ENCODE measurements at places on chromosomes 3 and 15.

DNA sequence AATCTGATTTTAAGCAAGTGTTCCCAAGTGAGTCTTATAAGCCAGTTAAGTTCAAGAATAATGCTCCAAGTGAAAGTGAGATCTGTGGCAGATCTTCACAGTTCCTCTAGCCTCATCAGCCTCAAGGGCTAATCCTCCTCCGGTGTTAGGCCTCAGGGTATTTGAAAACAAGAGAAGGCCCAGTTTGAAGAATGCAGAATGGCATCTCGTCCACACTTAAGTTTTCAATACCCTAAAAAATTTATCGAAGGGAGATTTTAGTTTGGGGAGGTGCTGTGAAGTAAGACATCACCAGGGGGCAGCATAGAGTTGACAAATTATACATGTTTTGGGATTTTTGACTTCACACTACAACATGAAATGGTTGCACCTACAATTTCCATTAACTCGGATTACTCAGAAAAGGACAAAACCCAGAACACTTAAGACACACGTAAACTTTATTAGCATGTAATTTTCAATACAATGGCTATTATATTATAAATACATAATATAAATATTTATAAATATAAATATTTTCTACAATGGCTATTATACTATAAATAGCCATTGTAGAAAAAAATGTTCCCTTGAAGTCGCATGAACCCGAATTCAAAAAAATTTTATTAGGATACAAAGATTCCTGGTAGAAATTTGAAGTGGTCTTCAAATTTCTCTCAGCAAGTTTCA, 2.3 kb upstream of the TMEM266 start:
- DNase-seq: no peak

DNA sequence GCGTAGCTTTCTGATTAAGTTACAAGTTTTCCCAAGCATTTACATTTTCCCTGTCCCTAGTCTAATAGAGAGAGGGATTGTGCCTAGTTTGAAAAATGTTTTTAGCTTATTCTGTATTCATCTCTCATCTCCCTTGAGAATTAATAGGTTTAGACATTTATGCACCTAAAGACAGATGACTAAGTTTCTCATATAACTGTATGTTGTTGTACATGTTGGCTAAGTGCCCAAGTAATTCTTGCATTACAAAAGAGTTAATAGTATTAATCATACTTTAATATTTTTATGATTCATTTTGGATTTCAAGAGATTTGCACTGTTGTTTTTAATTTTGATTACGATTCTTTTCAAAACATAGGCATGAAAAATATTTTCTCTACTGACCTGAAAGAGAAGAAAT, 109.0 kb upstream of the TBL1XR1 start:
- no peak for DNase-seq

DNA sequence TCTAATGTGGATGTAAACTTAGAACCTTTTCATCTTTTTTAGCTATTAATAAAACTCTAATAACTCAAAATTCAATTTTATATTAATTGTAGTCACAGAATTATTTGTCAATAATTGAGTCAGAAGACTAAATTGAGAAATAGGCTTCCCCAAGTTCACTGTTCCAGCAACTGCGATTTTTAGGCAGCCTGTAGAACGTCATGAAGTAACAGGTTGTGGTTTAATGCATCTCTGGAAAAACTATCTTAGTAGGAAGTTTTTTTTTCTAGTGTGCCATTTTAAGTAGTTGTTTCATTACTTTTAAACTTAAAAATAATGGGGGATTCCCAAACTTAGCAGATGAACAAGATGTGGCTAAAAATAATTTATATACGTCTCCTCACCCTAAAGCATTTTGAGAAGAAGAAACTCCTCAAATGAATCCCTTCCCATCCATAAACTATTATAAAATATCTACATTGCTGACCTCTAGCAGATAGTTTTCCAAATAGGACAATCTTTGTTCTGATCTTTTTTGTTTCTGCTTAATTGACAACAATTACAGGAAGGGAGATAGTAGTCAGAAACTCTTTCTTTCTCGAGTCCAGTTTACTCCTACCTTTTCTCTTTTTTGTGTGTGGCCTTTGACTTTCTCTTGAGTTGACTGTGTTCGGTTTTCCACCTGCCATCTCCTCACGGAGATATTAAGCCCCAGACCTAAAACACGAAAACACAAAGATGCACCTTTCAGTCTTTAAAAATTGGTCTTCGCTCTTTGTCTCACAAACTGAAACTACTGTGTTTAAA, 43.1 kb downstream of the LRCH3 start:
- no peak for DNase-seq

- no peak for DNase-seq
These were observed 4.1 kb downstream of the DET1 start for GRCh38 chr15:88542342-88542733.

GRCh38 chr3:129958755-129959154, 15.8 kb upstream of the TRH start:
- no peak for DNase-seq

DNA sequence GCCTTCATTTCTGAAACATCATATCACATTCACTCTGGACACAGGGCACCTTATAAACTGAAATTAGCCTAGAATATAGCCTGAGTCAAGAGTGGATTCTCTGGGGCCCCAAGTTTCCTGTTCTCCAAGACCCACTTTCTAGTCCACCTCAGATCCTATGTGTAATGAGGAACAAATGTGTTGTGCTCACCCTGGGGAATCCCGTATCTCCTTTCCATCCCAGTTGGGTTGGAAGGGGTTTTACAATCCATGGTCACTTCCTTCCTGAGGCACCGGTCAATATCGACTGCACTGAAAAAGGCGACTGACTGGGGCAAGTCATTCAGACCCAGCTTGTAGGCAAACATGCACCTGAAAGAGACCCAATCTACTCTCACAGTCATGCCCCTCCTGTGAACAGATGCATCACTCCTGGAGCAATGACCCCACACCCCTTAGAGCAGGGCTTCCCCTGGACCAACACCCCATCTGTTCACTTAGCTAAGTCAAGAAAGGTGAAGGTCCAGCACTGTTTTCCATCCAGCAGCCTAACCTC, 17.4 kb downstream of the POLG start:
- no peak for DNase-seq

- DNase-seq: no peak
These were observed 40.4 kb downstream of the CCR3 start for GRCh38 chr3:46282696-46283095.

DNA sequence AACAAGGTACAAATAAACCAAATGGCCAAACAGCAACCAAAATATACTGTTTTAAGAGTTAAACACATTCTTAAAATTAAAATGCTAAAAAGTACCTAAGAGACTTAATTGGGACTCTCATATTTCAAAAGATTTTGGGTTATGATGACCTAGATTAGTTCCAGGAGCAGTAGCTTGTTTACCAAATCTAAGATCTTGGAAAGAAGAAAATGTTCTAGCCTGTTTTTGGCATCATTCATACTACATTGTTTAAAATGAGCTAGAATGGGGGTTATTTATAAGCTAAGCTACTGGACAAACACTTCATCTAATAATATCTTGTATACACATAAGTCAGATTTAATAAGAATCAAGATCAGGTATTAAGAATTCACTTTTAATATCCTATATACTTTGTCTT, 22.8 kb downstream of the ATOSA start:
- DNase-seq: no peak

DNA sequence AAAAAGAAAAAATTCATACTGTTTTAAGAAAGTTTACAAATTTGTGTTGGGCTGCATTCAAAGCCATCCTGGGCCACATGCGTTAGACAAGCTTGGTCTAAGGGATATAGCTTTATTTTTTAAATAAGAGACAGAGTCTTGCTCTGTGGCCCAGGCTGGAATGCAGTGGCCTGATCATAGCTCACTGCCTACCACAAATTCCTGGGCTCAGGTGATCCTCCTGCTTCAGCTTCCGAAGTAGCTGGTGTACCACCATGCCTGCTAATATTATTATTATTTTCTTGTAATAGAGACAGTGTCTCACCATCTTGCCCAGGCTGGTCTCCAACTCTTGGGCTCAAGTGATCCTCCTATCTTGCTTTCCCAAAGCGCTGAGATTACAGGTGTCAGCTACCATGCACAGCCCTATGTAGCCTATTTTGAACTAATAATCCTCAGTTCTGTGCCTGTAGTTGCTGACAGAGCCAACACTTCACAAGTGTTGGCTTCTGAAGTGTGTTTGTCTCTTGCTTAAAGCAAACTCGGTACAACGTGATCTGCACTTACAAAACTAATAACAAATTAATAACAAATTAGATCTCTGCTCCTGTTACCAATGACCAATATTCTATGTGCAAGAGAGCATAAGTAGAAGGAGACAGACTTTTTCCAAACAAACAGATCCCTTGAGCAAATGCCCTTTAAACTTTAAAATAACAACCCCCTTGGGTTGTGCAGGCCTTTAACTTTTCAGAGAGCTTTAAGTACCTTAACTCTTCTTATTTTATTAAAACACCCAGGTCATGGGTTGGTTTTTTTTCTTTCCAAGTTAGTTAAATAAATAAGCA, 135.2 kb downstream of the VGLL4 start:
- DNase-seq: no peak

- DNase-seq: no peak
These were observed 258.4 kb downstream of the UACA start for GRCh38 chr15:70504988-70505387.

DNA sequence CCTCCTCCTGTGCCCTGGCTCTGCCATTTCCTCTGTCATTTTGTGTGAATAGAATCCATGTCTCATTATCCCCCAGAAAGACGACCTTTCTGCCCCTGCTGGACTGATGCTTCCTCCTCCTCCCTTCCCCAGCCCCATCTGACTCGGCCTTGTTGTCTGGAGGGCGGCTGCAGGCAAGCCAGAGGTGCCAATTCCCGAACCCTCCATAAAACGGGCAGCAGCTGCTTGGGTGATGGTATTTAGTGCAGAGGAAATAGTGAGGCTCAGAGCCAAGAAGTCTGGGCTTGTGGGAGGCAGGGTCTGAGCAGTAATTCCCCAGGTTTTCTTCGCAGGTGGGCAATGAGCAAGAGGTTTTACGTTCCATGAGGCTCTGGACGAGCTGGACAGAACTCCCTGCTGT, 71.2 kb downstream of the ITGA11 start:
- no peak for DNase-seq

DNA sequence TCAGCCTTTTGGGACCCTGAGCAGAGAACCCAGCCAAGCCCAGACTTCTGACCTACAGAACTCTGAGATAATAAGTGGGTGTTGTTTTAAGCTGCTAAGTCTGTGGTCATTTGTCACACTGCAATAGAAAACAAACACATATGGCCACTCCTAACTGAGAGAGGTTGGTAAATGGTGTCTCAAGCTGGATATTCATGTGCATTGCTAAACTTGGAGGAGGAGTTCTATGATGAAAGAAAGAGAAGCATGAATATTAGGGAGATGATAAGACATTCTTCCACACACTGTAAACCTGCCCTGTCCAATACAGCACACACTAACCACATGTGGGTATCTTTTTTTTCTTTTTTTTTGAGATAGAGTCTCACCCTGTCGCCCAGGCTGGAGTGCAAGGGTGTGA, 27.8 kb upstream of the UBL7 start:
- DNase-seq: no peak

DNA sequence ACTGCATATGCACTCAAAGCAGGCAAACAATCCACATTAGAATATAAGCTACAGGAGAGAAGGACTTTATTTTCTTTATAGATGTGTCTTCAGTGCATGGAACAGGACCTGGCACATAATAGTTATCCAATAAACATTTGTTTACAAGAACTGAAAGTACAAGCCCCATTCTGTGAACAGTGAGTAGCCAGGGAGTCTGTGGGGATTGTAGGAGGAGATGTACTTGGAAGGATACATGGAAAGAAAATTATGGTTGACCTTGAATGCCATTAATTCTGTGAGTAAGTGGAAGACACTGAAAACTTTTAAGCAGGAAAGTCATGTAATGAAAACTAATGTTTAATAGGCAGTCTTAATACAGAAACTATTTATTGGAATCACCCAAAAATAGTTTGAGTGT, 28.3 kb downstream of the MASP1 start:
- DNase-seq: no peak

DNA sequence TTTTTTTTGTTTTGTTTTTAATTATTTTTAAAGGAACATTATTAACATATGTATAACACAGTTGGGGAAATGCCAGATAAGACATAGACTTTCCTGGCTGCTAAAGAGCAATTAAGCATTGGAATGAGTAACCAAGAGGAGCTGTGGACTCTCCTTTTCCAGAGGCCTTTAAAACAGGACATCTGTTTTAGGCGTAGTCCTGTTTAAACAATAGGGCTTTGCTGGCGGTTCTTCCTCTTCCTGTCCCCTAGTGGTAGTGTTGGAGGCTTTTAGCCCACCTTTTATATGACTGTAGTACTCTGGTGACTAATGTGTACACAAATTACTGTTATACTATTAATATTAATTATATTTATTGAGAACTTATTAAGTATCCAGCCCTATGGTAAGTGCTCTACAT, 81.9 kb downstream of the PPARG start:
- DNase-seq: no peak

GRCh38 chr3:57350271-57350670, 57.8 kb upstream of the ASB14 start:
- DNase-seq: no peak

DNA sequence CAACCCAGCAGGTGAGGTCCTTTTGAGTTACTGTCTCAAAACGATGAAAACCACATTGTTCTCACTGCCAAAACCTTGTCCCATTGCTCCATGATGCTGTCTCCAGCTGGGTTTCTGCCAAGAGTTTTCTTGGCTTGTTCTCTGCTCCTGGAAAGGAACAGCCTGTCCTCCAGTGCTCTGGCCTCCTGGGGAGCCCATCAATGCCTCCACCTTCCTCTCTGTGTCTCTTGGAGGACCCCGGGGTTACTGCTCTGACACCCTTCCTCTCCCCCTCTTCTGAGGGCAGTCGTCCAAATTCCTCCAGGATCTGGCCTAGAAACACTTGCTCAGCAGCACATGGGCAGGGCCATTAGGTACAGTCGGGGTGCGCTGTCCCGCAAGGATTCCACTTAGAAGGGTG, 63.9 kb upstream of the RGMA start:
- no peak for DNase-seq

DNA sequence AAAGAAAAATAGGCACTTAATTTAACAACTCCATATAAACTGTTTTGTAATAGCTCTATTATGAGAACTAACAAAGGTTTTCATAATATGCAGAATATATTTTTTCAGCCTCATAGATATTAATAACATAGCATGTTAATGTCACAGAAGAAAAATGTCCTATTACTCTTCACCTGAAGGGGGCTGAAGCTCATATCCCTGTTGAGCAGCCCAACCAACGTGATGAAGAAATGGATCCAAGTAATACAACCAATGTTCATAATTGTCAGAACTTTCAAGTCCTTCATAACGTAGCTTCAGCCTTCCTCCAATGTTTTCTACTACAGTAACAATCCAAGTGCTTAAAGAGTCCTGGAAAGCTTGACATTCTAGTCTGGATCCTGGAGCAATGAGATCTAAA, 34.5 kb upstream of the STIMATE start:
- DNase-seq: no peak

DNA sequence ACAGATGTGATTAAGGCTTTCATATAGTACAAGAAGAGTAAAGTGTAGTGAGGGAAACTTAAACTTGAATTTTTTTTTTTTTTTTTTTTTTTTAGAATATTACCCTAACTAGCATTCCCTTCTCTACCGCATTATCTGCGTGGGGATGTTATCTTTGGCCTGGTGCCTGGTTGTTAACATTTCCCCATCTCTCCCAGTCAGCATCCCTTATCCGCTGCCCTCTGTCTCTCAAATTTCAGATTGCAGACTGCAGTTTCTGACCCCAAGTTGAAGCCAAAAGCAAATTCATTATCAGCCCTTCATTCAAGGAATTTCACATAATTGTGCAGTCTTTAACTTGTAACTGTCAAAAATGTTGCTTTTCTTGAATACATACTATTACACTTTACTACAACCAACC, 353.0 kb downstream of the PLOD2 start:
- no peak for DNase-seq

Data from activated CD8-positive, alpha-beta memory T cell treated with anti-CD3 and anti-CD28 coated beads for 1 hour (primary cell).